Left ventricle myocardium inferior (tissue), 1 donor: ENCODE measurements at places on chromosomes 2 and 18. TPM values are rescaled to one million over a fixed set of nuclear protein-coding genes. Genes with fewer than 3 reads are reported as not detected.

Gene SLC35G4
- not detected for total RNA-seq

Gene NAT8
- total RNA-seq: not detected

Gene UCN
- 1.5 TPM for total RNA-seq

Gene ANKRD44
- 7.1 TPM for total RNA-seq

Gene DYSF
- 48.2 TPM for total RNA-seq

Gene VIL1
- not detected for total RNA-seq

Gene FBXO15
- total RNA-seq: not detected

GRCh38 chr2:163556511-163556910 is 179.3 kb downstream of the FIGN start:
- peaks cover 10% of the 10 kb centered on the region for H3K4me1 ChIP-seq
- no peaks in the 10 kb centered on the region for H3K36me3 ChIP-seq
- H3K27me3 ChIP-seq: no peaks in the 10 kb centered on the region
- H3K27ac ChIP-seq: no peak overlapping the region
- H3K4me3 ChIP-seq: no peak overlapping the region

DNA sequence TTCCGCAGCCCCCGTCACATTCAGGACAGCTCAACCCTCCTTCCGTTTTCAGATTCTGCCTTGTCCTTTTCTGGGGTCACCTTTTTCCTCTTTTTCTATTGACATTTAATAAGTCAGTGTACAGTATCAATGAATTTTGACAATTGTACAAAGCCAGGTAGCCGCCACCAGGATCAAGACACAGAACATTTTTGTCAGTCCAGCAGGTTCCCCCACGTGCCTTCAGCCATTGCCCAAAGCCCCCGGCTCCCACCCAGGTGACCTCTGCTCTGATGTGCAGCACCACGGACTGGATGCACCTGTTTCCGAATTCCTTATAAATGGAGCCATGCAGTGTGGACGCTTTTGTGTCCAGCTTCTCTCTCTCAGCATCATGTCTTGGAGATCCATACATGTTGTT is 30.0 kb downstream of the CROCC2 start:
- no peaks in the 10 kb centered on the region for H3K4me1 ChIP-seq
- H3K27ac ChIP-seq: no peak overlapping the region
- peaks cover 17% of the 10 kb centered on the region for H3K27me3 ChIP-seq
- H3K4me3 ChIP-seq: no peak overlapping the region
- no peaks in the 10 kb centered on the region for H3K36me3 ChIP-seq

- peaks cover 10% of the 10 kb centered on the region for H3K4me1 ChIP-seq
- H3K27me3 ChIP-seq: no peaks in the 10 kb centered on the region
- H3K4me3 ChIP-seq: no peak overlapping the region
- no peak overlapping the region for H3K27ac ChIP-seq
- no peak for DNase-seq
These were observed 53.3 kb upstream of the ZBTB7C start for GRCh38 chr18:48462510-48462909.

DNA sequence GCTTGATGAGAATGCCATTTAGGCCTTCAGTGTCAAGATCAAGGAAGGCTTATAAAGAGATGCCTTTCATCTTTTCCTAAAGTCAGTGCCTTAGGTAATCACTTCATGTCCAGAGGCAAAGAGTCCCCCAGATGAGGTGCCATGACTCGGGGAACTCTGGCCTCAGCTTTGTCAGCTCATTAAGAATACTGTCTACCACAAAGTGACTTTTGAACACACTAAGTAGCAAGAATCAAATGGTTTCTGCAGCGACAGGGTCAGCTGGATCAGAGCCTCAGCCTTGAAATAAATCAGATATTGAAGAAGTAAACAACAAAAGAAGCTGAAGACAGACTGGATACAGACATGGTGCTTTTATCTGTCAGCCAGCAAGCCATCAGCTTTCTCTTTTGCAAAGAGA is 120.1 kb upstream of the SLC39A10 start:
- no peaks in the 10 kb centered on the region for H3K36me3 ChIP-seq
- no peak overlapping the region for H3K27ac ChIP-seq
- peaks cover 17% of the 10 kb centered on the region for H3K4me1 ChIP-seq
- no peaks in the 10 kb centered on the region for H3K27me3 ChIP-seq

DNA sequence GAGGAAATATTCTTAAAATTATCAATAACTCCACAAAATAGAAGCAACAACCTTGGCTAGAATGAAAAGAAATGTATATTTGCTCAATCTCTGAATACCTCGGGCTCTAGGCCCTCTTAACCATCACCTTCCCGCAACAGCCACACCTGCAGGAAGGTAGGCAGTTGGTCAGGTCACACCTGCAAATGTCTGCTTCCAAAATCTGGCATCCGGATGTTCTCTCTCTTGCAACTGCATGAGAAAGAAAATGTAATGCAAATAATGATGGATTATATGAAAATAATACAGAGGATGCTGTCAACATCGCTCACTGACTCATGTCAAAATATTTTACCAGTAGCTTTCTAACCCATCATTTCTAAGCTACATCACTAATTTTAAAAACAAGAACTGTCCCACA is 148.3 kb downstream of the SATB2 start:
- no peak for DNase-seq
- H3K36me3 ChIP-seq: no peaks in the 10 kb centered on the region
- no peaks in the 10 kb centered on the region for H3K27me3 ChIP-seq

- H3K27ac ChIP-seq: no peak overlapping the region
- no peaks in the 10 kb centered on the region for H3K27me3 ChIP-seq
- no peaks in the 10 kb centered on the region for H3K4me1 ChIP-seq
- no peak for DNase-seq
These were observed 119.7 kb downstream of the CDC42EP3 start for GRCh38 chr2:37551783-37552182.

DNA sequence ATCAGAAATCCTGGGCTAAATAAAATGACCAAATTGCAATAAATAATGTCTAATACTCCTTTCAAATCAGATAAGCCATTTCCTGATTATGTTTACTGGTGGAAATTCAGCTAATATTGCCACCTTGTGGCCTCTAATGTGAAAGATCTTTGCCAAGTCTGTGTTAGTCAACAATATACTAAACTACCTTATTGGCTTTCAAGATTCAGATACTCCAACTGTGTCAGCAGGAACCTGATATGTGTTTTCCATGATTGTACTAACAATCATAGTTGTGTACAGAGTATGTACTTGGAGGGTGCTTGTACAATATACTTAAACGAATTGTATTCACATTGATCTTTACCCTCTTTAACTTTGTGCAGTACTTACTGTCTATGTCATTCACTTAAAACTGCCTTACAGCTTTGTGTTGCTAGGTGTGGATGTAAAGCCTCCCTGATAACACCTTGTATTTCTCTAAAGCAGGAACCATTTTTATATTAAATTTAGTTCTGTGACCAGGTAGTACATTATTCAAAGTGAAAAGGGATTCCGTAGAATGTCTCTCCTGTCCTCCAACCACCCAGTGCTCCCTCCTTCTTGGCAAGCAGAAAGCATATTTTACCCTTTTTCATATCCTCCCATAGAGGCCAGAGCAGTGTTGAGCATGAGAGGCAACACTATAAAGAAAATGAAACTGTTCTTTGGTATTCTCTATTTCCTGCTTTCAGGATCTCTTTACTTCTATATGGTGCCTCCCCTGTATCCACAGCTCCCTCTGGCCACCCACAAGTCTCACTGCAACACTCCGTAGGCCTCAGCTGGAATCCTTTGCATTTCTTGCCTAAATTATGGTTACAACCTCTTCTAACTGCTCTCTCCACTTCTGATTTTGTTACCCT is 75.2 kb upstream of the C2orf15 start:
- H3K36me3 ChIP-seq: no peaks in the 10 kb centered on the region
- H3K4me3 ChIP-seq: no peak overlapping the region
- H3K27me3 ChIP-seq: no peaks in the 10 kb centered on the region
- no peak for DNase-seq

DNA sequence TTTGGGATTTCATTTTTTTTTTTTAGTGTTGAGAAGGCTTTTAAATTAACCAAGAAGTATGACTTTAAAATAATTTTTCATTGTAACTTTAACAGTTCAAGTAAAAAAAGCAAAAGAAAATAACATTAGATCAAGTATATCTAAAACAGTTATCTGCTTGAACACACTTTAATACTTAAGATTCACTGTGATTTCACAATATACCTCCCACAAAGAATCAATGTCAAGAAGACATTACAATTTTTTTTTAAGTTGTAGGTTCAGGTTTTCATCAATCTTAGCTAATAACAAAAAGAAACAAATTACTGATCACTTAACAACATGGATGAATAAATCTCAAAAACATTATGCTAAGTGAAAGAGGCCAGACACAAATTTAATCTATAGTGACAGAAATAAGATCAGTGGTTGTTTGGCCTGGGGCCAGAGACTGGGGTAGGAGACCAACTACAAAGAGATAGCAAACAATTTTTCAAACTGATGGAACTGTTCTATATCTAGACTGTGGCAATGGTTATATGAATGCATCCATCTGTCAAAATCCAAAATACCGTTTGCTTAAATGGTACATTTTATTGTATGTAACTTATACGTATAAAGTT is 74.8 kb upstream of the FRZB start:
- H3K27ac ChIP-seq: no peak overlapping the region
- no peaks in the 10 kb centered on the region for H3K27me3 ChIP-seq
- peaks cover 27% of the 10 kb centered on the region for H3K4me1 ChIP-seq
- DNase-seq: no peak
- no peak overlapping the region for H3K4me3 ChIP-seq

DNA sequence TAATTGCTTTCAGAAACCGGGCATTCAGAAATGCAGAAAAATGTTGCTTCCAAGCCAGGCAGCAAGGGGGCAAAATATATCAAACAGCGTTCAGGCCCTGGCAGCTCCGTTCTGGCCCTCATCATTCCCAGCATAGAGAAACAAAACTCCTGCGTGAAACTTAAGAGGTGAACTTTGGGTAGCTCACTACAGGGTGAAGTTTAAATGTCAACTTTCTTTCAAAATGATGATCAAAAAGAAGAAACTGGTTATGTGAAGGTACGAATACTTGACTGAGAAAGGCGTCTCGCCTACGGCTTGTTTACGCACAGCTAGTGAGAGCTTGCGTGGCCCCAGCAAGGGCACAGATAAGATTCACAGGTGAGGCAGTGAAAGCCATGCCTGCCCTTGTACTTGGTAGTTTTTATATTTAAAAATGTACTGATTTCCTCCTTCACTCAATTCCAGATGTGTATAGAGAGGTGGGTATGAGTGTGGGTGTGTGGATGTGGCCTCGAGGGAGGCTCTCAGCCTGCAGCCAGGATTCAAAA is 127.5 kb downstream of the NFATC1 start:
- H3K4me1 ChIP-seq: peaks cover 28% of the 10 kb centered on the region
- no peak overlapping the region for H3K4me3 ChIP-seq
- H3K27ac ChIP-seq: no peak overlapping the region
- DNase-seq: no peak
- peaks cover 7% of the 10 kb centered on the region for H3K36me3 ChIP-seq

- H3K36me3 ChIP-seq: no peaks in the 10 kb centered on the region
- no peak for DNase-seq
- peaks cover 35% of the 10 kb centered on the region for H3K27me3 ChIP-seq
- H3K4me1 ChIP-seq: no peaks in the 10 kb centered on the region
- no peak overlapping the region for H3K4me3 ChIP-seq
- no peak overlapping the region for H3K27ac ChIP-seq
These were observed 84.2 kb downstream of the ARL4C start for GRCh38 chr2:234412726-234413125.

- H3K36me3 ChIP-seq: no peaks in the 10 kb centered on the region
- H3K4me1 ChIP-seq: no peaks in the 10 kb centered on the region
- no peaks in the 10 kb centered on the region for H3K27me3 ChIP-seq
- H3K4me3 ChIP-seq: no peak overlapping the region
These were observed 173.7 kb downstream of the ASXL3 start for GRCh38 chr18:33751613-33752221.

GRCh38 chr2:29898999-29899398 is 22.4 kb downstream of the ALK start:
- no peaks in the 10 kb centered on the region for H3K36me3 ChIP-seq
- H3K4me3 ChIP-seq: no peak overlapping the region
- no peak overlapping the region for H3K27ac ChIP-seq
- no peaks in the 10 kb centered on the region for H3K4me1 ChIP-seq
- H3K27me3 ChIP-seq: peaks cover 92% of the 10 kb centered on the region

DNA sequence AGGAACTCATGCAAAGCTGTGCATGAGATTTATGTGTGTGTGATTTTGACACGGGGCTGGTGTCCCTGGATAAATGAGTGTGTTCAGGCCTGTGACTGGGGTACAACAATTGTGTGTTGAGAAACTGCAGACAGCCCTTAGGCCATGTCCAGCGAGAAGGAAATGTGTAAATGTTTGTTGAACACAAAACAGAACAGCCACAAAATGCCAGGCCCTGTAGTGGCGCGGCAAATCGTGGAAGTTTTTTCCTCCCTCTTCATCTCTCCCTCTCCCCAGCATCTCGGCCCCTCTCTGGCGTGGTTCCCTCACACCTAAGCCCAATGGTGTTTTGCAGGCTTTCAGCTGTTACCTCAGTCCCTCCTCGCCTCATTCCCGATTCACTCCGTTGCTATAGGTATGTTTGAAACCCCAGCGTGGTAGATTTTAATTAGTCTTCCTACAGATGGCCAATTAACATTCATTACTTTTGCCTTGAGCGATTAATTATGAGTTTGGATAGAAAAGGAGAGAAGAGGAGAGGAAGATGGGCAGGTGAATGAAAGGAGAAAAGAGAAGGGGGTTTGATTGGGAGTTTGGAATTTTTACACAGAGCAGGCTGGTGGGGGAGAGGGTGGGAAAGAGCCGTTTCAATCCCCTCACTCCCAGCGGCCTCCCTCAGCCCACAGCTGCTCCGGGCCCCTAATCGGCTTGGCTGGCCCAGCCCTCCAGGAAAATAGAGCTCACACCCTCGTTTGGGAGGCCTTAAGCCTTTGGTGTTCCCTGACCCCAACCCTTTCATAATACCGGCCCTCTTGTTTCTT is 10.8 kb downstream of the SPR start:
- no peak overlapping the region for H3K27ac ChIP-seq
- DNase-seq: no peak
- no peak overlapping the region for H3K4me3 ChIP-seq
- H3K4me1 ChIP-seq: peaks cover 16% of the 10 kb centered on the region

GRCh38 chr2:65299246-65299645 is 71.6 kb downstream of the ACTR2 start:
- H3K36me3 ChIP-seq: no peaks in the 10 kb centered on the region
- H3K27me3 ChIP-seq: peaks cover under 1% of the 10 kb centered on the region
- H3K4me1 ChIP-seq: peaks cover 48% of the 10 kb centered on the region
- peak overlapping the region; percentile 86 for H3K27ac ChIP-seq
- DNase-seq: no peak

GRCh38 chr18:13374096-13374467 is 155.5 kb downstream of the LDLRAD4 start:
- H3K27ac ChIP-seq: no peak overlapping the region
- H3K36me3 ChIP-seq: no peaks in the 10 kb centered on the region
- no peaks in the 10 kb centered on the region for H3K27me3 ChIP-seq
- no peak for DNase-seq
